ENCODE measurements at places on chromosomes 3 and 15. TPM values are rescaled to one million over a fixed set of nuclear protein-coding genes. Genes with fewer than 3 reads are reported as not detected.

Gene CDHR4
- not detected for total RNA-seq

Gene TIGIT
- total RNA-seq: not detected

Gene KNG1
- total RNA-seq: not detected

Gene APOD
- 2.1 TPM for total RNA-seq

Gene CHRNB4
- total RNA-seq: not detected

All from fibroblast of lung (primary cell).